ENCODE measurements at places on chromosomes 3 and 15. TPM values are rescaled to one million over a fixed set of nuclear protein-coding genes. Genes with fewer than 3 reads are reported as not detected.
A peak's percentile ranks its signal among the peaks of the same experiment; 100 is the strongest.

DNA sequence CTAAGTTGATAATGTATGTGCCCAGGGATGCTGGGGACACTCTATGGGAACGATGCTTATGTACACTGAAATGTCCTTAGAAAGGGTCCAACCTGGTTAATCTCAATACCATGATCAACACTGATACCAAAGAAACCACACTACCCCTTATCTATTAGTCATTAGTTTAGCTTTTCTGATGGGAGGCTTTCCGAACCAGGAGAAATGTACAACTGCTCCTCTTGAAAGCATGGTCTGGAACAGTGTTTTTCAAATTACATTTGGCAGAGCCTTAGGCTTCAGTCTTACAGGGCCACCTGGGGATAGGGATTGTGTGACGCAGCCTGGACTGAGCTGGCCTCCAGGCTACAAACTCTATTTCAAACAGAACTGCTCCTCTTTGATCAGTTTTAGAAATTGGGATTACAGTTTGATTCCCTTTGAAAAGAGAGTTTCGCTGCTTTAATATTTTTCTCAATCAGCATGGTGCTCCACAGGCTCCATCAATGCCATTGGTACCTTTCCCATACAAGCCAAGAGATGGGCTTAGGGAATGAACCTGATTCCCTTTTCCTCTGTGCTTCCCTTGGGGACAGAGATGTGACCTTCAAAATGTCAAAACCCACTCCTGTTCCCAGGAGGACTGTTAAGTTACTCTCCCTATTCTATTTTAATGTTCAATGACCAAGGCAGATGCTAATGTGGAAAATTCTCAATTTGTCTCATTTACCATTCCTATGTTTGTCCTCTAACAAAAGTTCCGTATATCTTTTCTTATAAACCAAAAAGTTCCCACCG is 296.0 kb upstream of the ADAMTS9 start:
- DNase-seq = no peak

DNA sequence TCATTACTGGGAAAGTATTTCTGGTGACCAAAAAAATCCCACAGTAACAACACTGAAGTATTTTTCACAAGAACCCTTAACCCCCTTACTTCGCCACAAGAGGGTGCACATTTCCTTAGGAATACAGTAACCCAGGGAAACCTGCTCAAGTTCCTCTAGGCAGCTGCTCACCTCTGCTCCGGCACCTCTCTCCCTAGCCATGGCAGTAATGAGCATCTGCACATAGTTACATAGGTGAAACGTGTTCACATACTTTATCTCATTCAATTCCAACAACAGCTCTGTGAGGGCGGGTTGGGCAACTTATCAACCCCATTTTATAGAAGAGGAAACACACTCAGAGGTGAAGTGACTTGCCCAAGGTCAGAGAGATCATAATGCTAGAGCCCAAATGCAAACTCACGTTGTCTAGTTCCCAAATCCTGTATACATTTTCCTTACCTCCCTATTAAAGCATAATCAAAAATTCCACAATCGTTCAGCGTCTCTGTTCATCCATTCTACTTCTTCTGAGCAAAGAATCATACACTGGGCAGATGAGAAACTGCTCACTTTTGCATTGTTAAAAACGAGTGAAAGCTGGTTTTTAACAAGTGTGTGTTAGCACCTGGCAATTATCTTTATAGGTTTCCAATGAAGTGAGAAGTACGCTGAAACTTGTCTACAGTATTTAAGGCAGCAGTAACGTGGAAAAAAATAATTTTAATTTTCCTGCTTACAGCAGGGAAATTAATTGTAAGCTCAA is 90.7 kb downstream of the IGF2BP2 start:
- DNase-seq = no peak

- DNase-seq = no peak
Observed at GRCh38 chr3:146626403-146627122, 21.4 kb upstream of the PLSCR5 start.

GRCh38 chr3:12734960-12735359 is 24.1 kb downstream of the TMEM40 start:
- DNase-seq = no peak

DNA sequence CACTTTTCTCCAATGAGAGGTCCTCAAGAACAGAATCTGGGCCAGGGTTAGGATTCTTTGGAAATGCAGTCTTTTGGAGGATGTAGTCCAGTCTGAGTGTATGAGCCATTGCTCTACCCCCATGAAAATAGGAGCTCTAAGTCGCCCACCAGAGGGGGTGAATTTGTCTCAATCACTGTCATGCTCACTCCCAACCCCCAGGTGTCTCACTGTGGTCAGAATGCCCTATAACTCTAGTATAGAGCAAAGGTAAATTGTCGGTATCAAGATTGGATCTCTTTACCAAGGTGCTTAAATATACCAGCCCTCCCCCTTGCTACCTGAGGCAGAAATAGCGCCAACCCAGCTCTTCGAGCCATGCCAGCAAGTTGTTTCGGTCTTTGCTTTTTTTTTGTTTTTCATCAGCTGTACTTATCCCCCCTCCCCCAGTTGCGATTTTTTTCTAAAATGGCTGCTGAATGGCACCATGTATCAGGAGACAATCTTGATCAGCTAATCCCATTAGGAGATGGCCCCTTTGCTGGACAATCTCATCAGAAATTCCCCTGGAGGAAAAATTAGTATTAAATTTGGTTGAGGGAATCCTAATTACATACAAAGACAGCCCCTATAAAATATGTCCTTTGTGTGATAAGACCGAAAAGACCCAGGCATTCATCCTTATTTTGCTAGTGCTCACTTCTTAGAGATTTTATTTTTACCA is 130.7 kb downstream of the EBLN2 start:
- no peak for DNase-seq

DNA sequence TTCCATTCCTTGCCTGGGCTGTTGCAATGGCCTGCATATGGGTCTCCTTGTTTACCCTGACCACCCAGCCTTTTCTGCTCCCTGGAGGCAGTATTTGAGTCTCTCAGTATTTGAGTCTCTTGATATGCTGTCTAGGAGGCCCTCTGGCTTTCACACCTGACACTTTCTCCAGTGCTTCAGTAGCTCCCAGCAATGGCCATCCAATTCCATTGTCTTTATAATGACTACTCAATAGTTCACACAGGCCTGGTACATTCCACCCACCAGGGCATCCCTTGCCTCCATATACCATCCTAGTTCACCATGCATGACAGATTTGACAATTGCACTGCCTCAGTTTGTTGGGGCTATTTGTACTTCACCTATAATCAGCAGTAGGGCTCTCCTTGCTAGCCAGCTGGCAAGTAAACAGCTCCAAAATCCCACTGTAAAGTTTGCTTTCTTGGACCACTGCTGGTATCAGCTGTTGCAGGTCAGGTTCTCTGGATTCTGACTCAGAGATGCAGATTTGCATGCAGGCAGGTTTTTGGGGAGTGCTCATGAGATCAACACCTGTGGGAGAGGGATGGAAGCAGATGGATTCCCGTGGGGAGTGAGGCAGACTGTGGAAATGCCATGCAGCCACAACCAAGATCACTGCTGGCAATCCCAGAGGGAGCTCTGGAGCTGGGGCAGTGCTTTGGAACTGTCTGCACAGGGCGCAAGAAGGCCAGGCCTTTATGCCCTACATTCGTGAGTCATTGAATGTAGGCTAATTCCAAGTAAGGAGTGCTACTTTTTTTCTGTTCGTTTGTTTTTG is 19.1 kb upstream of the XIRP1 start:
- DNase-seq = no peak

DNA sequence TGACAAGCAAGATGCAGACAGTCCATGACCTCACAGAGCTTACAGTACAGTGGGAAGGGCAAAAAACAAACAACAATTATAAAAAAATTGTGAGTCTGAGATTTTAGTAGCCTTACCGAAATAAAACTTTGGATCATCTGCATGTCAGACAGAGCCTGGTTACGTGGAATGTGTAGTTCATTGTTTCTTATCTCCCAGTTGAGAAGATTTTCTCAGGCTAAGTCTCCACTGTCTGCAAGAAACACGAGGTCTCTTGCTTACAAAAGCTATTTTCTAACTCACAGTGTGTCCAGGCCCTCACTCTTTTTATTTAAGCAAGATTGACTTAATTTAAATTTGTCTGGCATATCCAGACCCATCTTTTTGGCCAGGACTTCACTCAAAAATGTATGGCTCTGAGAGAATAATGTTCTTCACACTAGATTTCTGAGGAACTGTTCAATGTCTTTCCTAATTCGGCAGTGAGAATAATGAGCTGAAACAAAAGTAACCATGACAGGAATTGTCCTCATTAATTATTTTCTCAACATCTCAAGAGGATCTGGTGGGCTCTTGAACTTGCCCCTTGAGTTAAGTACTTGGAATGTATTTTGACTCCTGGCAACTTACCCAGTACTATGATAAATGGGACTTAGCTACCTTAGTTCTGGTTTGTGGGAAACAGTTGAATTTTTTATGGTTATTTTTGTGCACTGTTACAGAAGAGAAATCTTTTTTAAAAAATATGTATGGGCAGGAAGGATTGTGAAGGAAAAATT is 265.1 kb upstream of the COL8A1 start:
- DNase-seq = no peak

DNA sequence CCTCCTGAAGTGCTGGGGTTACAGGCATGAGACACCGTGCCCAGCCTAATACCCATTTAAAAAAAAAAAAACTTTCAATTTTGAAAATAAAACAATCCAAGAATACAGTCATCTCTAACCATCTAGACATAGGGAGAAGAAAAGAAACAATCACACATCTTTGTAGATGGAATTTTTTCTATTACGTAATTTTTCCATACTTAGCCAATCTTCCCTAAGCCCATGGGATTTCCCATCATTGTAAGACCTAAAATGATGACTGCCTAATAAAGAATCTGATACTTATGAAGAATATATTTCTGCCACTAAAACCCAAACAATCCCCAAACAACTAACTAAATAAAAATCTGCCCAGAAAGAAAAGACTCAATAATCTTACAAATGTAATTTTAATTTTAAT is 88.7 kb downstream of the CBLB start:
- DNase-seq = no peak

- no peak for DNase-seq
Observed at GRCh38 chr15:40743485-40743901, 11.6 kb downstream of the RMDN3 start.

GRCh38 chr3:129553171-129553570 is 10.2 kb downstream of the H1-8 start:
- DNase-seq = no peak

DNA sequence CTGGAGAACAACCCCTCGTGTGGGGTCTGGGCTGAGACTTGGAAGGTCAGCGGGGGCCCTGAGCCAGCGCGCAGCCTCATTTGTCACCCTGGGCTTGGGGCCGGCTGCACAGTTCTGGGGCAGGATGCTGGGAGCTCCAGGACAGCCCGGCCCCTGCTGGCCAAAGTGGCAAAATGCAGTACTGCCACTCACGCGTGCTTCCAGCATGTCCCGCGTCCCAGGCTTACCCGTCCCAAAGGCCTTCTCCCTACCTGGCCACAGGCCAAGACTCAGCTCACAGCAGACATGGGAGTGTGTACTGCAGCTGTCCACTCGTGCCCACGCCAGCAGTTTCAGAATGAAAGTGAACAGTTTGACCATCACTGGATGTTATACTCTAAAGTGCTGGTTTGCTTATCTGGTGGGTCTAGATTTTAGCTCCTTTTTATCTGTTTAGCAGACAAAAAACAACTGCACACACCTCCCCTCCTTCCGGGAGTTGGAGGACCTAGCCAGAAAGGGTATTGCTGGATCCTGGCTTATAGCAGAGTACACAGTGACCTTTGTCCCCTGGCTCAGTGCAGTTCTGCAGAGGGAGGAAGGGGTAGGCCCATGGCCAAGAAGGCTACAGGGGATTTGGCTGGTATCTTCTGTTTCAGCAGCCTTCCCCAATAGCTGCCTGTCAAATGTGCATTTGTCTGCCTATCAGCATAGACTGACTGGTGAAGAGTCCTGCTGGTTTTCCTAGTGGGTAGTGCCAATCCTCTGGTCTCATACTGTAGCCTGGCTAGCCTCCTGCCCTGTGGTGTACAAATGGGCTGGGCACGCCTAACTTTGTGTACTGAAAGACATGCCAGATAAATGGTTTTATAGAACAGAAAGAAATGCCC is 23.2 kb upstream of the IP6K2 start:
- peak; percentile 34 for DNase-seq

DNA sequence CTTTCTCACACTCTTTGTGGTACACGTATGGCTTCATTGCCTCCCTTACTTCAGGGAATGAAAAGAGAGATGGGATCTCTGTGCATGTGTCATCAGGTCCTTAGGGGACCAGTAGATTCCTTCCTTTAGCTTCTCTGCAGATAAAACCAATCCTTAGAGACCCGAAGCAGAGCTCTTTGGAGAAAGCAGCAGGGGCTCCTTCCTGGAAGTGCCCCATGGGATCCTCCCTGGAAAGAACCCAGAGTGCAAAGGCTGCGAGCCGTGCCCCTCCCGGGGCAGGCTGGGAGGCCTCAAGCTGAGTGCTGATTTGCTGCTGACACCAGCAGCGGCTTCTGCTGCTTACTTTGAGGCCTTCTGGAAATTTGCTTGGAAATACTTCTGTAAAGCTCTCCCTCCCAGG is 328.6 kb upstream of the RGMA start:
- no peak for DNase-seq

GRCh38 chr15:76664895-76665294 is 240.2 kb downstream of the SCAPER start:
- DNase-seq = no peak

GRCh38 chr15:31179693-31180092 is 78.2 kb upstream of the TRPM1 start:
- no peak for DNase-seq

DNA sequence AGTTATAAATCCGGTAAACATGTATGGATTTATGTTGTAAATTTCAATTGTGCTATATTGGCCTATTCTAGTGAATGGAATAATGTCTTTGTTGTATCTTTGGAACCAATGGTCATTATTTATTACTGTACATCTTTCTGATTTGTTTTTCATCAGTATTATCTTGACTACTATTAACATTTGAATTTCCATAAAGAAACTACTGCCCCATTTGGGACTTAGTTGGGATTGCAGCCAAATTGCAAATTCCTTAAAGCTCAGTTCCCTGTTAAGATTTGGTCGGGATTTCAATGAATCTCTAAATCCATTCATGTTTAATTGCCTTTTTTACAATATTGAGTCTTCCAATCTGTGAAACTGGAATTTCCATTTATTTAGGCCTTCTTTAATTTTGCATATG is 822.4 kb upstream of the CADM2 start:
- DNase-seq = no peak

KIF15 gene
- 0.26 TPM for total RNA-seq

SAMD7 gene
- total RNA-seq = not detected

RHCG gene
- total RNA-seq = not detected

MYO5C gene
- total RNA-seq = 0.33 TPM

LDHAL6B gene
- total RNA-seq = not detected

CMTM8 gene
- total RNA-seq = 10.6 TPM

GREM1 gene
- total RNA-seq = not detected

Data from T-cell (primary cell).